ENCODE measurements at places on chromosomes 13 and 19.

DNA sequence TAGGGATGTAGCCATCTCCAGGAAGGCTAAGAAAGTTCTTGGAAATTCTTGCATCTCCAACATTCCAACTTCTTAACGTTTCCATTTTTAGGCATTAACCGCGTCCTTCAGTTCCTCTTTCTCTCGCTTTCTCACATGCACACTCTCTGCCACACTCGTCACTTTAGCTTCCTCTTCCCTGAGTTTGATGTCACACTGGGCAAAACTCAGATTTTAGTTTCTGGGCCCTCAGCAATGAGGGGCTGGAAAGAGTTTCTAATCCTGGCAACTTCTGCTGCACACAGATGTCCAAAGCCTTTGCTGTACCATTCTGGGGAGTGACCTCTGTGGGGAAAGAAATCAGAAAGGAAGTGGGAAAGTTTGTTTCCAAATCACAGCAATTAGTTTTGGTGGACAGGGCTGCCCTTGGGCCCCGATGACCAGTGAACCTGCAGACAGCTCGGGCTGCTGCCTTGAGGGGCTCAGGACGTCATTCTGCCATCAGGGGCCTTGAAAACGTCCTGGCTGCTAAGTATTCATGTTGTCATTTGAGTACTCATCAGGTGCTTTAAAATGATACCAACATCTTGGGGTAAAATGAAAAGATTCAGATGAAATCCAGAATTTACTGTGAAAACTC, 89.3 kb downstream of the KL start:
- peaks cover 39% of the 10 kb centered on the region for H3K4me1 ChIP-seq
- peak; percentile 58 for ATAC-seq
- H3K4me3 ChIP-seq = no peak overlapping the region
- no peak overlapping the region for H3K27ac ChIP-seq
- peaks cover 33% of the 10 kb centered on the region for H3K27me3 ChIP-seq

DNA sequence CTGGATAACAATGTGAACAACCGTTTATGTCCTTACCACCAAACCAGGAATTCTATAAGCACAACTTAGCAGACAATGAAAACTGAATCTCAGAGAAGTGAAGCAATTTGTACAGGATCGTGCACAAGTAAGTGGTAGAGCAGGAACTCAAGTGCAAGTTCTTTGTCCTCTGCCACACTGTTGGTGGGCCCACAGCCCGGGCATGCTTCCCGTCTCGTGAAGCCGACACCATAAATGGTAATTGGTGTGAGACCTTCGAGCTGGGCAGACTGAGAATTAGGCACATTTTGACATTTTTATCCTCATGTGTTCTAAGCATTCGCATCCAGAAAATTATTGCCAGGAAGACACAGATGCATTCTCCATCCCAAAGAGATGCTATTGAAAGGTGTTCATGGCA, 27.9 kb upstream of the FLT1 start:
- peaks cover 25% of the 10 kb centered on the region for H3K4me1 ChIP-seq
- peaks cover 32% of the 10 kb centered on the region for H3K27me3 ChIP-seq
- H3K27ac ChIP-seq = no peak overlapping the region
- no peaks in the 10 kb centered on the region for H3K36me3 ChIP-seq
- no peak overlapping the region for H3K4me3 ChIP-seq

DNA sequence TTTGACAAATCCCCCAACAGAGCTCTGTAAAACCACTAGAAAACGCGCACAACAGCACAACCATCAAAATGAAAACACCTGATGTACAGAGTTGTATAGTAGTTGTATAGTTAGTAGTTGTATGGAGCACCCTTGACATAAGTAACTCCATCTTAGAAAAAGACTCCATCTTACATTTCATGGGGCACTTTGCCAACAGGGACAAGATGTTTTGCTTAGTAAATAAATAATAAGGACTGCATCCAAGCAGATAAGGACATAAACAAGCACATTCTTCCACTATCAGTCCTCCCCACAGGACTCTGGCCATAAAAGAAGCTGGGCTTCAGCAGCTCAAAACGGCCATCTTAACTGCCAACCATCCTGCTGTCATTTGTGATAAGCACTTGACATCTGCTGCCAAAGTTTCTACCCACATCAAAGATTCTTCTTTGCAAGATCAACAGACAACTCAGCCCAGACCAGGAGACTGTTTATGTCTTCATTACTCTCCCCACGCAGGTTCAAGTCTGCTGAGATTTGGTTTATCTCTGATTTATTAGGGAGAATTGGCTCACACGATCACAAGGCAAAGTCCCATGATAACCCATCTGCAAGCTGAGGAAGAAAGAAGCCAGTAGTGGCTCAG, 20.7 kb upstream of the ZNF331 start:
- H3K36me3 ChIP-seq = peaks cover 23% of the 10 kb centered on the region
- no peaks in the 10 kb centered on the region for H3K27me3 ChIP-seq
- H3K4me3 ChIP-seq = no peak overlapping the region
- H3K4me1 ChIP-seq = peaks cover 16% of the 10 kb centered on the region

- ATAC-seq = no peak
- no peaks in the 10 kb centered on the region for H3K36me3 ChIP-seq
- H3K4me3 ChIP-seq = no peak overlapping the region
- H3K4me1 ChIP-seq = no peaks in the 10 kb centered on the region
- no peak overlapping the region for H3K27ac ChIP-seq
- no peaks in the 10 kb centered on the region for H3K27me3 ChIP-seq
These were observed 824.3 kb upstream of the KLHL1 start for GRCh38 chr13:70932511-70932910.

GRCh38 chr13:41791056-41791455, 169.9 kb downstream of the VWA8 start:
- H3K4me3 ChIP-seq = no peak overlapping the region
- H3K4me1 ChIP-seq = no peaks in the 10 kb centered on the region
- no peak for ATAC-seq

DNA sequence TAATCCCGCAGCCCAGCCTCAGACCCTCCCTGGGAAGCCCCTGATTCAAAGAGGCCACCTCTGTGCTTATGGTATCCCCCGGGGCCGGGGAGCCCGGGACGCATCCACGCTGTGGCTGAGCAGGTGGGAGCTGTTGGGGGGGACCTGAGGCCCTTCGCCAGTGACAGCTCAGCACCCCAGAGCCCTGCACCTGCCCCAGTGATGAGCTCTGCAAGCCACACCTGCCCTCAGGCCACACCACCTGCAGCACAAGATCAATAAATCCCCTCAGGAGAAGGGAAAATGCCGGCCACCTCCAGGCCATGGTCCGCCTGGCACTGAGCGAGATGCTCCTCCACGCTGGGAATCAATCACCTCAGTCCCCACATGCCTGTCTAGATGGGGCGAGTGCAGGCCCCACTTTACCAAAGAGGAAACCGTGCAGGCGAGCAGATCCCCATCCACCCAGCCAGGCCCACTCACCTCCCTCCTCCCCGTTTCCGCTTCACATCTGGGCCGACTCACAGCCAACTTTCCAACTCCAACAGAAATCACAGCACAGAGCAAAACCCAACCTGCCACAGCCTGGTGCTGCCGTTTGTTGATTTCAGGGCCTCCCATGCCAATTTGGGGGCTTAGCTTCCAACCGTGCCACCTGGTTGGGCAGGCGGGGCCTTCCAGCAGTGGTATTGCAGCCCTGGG, 12.8 kb downstream of the MOB3A start:
- H3K27me3 ChIP-seq = no peaks in the 10 kb centered on the region
- peak; percentile 25 for ATAC-seq
- H3K4me1 ChIP-seq = peaks cover 80% of the 10 kb centered on the region
- H3K4me3 ChIP-seq = peak overlapping the region; percentile 89

All from stimulated activated memory B cell treated with anti-CD40 and anti-IgM and Interleukin-4, amounts not matched to agents 10 μg/mL and 1 μg/mL and 100 μg/mL, for 72 hours (primary cell).